ENCODE measurements at places on chromosomes 5 and 9.

DNA sequence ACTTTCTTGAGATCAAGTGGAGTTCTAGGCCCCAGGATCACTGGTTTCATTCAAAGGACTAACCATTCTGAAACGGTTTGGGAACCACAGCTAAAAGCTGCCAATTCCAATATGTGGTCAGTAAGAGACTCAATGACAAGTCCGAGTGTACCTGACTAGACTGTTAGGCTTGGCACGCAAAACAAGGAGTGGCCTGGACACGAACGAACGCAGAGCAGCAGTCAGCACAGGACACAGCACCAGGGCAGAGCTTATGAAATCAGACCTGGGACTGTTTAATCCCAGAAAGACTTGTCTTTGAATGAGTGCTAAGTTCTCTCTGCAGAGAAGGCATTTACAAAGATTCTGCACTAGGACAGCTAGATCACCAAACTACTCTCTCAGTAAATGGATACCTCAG lies 213.8 kb downstream of the GAPVD1 start:
- no peak for DNase-seq

GRCh38 chr5:110899566-110900412 lies 161.0 kb downstream of the SLC25A46 start:
- DNase-seq = peak; percentile 1

DNA sequence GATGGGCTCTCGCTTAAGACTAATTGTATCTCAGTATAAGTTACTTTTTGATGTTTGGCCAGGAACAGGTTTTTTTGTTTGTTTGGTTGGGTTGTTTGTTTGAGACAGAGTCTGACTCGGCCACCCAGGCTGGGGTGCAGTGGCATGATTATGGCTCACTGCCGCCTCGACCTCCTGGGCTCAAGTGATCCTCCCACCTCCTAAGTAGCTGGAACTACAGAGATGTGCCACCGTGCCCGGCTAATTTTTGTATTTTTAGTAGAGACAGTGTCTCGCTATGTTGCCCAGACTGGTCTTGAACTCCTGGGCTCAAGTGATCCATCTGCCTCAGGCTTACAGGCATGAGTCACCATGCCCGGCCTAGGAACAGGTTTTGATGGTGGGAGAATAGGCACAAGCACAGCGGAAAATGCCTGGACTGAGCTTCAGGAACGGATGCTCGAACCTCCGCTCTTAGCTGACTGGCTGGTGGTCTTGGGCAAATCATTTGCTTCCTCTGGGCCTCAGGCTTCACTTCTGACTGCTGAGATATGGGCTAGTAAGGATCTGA lies 11.4 kb upstream of the SYNPO start:
- no peak for DNase-seq

GRCh38 chr5:14141764-14142163 lies 1.4 kb upstream of the TRIO start:
- no peak for DNase-seq

- DNase-seq = peak; percentile 8
These were observed 914.2 kb upstream of the CDH6 start for GRCh38 chr5:30279237-30279636.

GRCh38 chr5:119274767-119275130 lies 81.1 kb upstream of the TNFAIP8 start:
- DNase-seq = no peak

DNA sequence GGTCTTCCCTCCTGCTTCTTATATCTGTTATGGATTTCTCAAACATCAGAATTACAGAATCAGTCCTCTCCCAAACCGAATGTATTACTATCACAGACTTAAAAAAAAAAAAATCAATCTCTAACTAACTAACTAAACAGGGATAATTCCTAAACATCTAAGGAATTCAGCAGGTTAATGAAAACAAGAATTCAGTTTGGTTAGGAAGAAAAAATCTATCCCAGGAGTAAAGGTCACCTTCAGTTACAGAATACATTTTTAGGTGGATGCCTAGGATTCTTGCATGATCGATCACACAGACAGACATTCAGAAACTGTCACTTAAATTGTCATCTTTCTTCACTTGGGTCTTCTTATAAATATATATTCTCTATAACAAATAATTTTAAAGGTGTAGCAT lies 11.5 kb downstream of the PTAR1 start:
- DNase-seq = no peak

GRCh38 chr9:70010015-70010414 lies 33.6 kb upstream of the MAMDC2 start:
- DNase-seq = no peak

Measured in T1000 (cell line).